Fibroblast of skin of left biceps (primary cell): ENCODE measurements at places on chromosomes 16 and 17.

- no peak for DNase-seq
Observed at GRCh38 chr17:32342603-32343325, 791 bp upstream of the C17orf75 start.

DNA sequence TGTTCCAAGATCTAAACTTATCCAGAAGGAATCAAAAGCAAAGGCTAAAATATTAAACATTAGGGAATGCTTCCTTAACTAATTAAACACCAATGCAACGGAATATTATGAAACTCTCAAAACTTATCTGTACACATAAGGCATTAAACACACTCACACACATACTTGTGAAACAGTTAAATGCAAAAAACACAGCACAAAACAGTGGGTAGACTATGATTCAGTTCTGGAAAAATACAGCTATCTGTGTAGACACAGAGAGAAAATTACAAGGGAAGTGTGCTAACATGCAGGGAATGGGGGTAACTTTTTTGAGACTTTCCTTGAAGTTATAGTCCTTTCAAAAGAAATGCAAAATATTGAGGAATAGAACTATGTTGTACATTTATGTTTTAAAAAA is 36.7 kb upstream of the CCL1 start:
- DNase-seq, result no peak

DNA sequence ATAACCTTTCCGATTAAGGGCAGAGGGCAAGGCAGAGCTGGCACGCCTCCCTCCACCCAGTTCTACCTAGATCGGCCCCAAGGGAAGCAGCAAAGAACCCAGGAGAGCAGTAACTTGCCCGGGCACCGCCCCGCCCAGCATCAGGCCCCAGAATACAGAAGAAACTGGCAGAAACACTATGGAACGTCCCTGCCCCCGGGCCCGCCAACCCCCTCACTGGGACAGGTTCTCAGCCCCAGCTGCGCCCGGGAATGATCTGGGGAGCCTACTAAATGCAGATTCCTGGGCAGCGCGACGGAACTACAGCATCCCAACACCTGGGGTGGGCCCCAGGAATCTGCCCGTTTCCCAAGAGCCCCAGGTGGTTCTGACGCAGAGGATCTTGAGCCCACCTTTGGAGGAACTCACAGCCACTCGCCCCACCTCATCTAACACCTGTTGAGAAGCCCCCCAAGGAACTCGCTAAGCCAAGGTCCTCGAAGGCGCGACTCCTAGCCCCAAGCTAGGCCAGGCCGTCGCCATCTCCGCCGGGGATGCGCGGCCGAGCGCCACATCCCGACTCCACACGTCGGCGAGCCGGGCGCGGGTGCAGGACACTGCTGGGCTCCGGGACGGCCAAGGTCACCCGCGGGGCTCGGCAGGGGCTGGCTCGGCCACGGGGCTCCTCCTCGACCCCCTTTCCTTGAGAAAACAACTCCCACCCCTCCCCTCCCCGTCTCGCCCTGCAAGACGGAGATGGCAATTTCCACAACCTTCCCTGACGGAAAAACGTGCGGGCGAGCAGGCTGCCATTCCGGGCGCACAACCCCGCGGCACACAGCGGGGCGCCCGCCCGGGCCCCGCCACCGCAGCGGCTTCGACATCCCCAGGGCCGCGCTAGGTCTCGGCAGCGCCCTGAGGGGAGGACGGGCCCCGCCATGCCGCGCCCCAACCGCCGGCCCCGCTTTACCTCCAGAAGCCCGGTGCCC is 913 bp downstream of the CDIP1 start:
- DNase-seq, result no peak

DNA sequence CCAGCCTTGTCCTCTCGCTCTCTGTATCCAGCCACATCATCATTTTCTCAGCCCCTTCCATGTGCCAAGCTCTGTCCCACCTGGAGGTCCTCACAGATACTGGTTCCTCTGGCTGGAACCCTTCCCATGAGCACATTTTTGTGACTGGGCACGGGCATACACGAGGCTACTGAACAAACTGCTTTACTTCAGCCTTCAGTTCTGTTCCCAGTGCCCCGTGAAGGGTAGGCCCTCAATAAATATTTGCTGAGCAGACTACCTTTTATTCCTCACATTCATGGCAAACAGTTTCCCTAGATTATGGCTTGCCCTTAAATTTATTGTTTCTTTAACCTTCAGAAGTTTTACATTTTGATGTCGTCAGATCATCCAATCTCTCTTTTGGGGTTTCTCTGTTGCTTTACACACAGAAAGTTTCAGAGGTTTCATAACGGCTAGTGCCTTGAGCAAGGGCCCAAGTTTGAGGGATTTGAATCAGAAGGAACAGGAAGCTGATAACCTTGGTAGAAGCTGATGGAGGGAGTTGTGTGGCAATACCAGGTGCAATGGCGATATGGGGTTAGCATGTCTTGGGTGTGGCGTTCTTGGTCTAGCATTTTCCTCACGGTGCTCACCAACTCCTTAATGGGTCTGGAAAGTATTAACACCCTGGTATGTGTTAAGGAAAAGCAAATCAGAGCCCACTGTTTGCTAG is 27.8 kb downstream of the TMEM92 start:
- no peak for DNase-seq

GRCh38 chr17:73586921-73587602 is 57.2 kb downstream of the SDK2 start:
- no peak for DNase-seq

GRCh38 chr17:81317961-81318605 is 23.0 kb upstream of the SLC38A10 start:
- no peak for DNase-seq

- no peak for DNase-seq
Observed at GRCh38 chr16:2592786-2593185, 55.0 kb downstream of the PDPK1 start.

DNA sequence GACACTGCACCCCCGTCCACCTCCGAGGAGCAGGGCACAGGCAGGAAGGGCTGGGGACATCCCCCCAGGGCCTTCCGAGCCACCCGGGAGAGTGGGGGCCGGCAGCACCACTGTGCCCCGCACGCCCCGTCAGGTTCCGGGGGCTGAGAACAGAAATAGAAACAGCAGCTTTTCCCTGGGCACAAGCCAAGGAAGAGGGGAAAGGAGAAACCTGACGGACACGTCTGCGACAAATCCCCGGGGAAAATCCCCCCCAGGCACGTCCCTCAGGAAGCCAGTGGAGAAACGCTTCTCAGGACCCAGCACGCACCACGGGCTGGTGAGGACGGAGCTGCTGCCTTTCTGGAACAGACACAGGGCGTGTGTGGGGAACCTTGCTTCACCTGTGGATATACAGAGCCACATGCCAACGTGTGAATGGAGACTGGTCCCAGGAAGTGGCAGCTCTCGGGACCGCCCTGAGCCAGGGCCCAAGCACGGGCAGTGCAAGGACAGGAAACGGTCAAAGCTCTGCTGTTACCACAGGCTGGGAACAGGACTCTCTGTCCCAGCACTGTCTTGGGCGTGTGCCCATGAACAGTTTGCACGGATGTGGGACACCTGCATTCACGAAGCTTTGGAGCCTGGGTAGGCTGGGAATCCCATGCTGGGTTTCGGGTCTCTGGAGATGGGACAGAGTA is 1.2 kb upstream of the TMEM204 start:
- DNase-seq, result no peak

DNA sequence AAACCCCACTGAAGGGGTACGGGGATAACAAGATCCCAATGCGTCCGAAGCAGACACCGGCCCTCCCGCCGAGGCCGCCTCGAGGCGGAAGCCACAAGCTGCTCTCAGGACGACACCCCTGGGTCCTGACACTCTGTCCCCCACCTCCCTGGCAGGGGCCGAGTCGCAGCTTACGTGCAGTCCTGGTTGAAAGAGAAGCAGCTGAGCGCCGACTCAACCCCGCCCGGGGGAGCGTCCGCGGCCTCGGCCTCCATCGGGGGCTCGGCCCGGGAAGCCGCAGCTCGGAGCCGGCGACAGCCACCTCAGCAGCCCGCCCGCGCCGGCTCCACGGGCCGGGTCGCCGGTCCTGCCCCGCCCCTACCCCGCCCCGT is at the start of gene WIPI1:
Gene WIPI1, minus strand, starts transcription at position 329 of the 371 bp plus-strand sequence. Its CDS starts 75 bp downstream, at position 254.
- DNase-seq, result no peak

- no peak for DNase-seq
Observed at GRCh38 chr16:17316005-17316404, 154.8 kb downstream of the XYLT1 start.

GRCh38 chr16:77918809-77919707 is 103.3 kb upstream of the CLEC3A start:
- DNase-seq, result no peak
